ENCODE measurements at places on chromosomes 7 and 10.

DNA sequence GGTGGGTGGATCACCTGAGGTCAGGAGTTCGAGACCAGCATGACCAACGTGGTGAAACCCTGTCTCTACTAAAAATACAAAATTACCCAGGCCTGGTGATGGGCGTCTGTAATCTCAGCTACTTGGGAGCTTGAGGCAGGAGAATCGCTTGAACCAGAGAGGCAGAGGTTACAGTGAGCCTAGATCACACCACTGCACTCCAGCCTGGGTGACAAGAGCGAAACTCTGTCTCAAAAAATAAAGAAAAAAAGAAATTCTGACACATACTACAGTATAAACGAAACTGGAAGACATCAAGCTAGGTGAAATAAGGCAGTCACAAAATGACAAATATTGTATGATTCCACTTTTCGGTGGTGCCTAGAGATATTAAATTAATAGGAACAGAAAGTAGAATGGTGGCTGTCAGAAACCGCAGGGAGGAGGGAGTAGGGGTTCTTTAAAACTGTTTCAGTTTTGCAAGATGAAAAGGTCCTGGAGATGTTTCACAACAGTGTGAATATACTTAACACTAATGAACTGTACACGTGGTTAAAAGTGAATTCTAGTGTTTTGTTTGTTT lies 23.2 kb downstream of the PILRA start:
- peak; percentile 67 for DNase-seq

DNA sequence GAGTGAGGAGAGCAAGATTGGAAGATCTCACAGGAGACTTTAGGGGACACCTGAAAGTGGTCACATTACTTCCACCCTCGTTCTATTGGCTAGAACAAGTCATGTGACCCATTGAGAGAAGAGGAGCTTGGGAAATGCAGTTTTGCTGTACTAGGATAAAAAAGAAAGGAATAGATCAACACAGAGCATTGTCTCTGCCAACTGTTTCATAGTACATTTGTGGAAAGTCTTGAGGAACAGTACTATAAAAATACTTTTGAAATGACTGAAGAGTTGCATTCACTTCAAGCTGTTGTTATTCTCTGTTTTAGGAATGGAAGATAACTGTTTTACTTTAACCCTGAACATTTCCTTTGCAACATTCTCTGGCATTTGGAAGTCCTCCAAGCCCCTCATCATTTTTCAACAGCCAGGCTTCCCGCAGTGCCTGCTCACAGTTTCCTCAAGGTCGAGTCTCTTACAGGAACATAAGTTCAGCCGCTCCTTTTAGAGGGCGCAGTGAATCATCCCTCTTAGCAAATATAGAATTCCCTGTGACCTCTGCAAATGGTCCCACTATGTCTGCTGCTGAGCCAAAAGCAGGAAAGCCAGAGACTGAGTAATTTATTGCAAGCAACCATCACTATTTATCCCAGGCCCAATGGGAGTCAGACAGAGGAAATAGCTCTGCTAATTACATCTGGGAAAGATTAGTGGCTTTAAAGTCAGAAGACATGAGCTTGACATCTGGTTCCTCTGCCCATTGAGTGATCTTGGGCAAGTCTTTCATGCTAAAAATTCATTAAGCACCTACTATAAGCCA lies 40.7 kb downstream of the MRPL32 start:
- no peak for DNase-seq

- DNase-seq = no peak
Measured at GRCh38 chr10:118032564-118032963, 14.2 kb downstream of the RAB11FIP2 start.

DNA sequence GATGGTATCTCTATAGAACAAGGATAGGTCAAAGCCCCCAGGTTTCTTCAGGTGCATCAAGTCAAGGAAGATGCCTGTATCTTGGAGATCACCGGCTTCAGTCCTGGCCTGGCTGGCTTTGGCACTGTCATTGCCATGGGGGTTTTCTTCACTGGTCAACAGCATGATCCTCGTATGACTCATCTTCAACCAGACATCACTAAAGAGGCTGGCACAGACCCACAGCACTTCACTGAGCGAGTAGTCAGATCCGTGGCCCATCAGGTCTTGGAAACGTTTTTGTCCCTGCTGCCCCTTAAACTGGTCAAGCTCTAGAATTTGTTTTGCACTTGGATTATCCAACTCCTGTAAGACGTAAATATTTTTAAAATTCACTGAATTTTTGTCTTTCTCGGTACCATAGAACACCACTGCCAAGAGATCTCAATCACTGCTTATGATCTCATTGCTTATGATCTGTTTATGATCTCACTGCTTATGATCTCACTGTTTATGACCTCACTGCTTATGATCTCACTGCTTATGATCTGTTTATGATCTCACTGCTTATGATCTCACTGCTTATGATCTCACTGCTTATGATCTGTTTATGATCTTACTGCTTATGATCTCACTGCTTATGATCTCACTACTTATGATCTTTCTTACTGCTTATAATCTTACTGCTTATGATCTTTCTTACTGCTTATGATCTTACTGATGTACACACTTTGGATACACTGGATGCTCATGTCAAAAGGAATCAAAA lies 135.2 kb downstream of the CYP26A1 start:
- no peak for DNase-seq

DNA sequence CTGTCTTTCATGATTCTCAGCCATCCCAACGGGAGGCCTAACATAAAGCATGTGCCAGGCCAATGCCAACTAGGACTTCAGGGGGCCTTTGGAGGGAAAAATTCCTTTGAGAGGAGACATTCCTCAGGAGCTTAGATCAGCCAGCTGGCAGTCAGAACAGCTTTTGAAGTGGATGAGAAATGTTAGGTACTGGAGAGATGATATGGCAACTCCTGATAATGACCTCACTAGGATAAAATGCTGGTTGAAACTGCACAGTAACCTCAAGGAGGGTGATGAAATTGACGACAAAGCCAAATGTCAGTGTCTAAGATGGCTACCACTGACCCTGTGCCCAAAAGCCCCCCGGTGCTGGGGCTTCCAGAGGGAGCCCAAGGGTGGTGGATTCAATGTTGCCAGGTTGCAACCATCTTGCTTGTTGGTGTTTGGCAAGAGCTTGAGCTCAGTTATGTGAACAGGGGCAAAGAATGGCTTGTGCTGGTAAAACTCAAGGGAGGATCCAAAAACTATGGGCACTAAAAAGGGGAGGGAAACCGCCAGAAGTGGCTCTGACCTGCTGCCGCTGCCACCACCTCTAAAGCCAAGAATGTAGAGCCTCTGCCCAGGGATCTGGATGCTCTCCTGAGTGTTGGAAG lies 121.2 kb downstream of the UBE2H start:
- DNase-seq = no peak

- DNase-seq = no peak
Measured at GRCh38 chr7:143238289-143238980, 16.6 kb downstream of the TAS2R40 start.

- no peak for DNase-seq
Measured at GRCh38 chr7:101845974-101846373, 28.5 kb downstream of the CUX1 start.

DNA sequence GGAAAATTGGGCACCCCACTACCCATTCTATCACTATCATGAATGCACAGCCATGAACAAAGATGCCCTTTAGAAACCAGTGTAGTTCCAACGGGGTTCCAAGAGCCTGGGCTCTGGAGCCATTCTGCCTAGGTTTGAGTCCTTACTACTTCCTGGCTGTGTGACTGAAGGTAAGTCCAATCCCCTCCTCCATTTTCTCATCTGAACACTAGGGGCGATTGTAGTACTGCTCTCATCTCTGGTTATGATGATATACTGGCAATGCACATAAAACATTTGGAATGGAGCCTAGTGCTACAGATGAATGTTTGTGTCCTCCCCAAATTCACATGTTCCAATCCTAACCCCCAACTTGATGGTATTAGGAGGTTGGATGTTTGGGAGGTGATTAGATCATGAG lies 28.1 kb upstream of the CDH23 start:
- no peak for DNase-seq

- DNase-seq = no peak
Measured at GRCh38 chr10:126009650-126010049, 113.3 kb downstream of the FANK1 start.

DNA sequence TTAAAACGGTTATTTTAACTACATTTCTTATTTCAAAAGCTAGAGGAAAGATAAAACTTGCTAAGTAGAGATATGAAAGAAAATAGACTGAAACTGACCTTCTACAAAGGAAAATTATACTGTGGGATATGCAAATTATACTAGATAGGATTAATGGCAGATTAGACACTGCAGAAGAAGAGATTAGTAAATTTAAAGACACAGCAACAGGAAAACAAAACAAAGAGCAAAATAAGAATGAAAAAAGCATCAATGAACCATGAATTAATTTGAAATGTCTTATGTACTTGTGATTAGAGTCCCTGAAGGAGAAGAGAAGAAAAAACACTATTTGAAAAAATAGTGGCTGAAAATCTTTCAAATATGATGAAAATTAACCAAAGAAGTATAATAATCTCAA lies 52.3 kb downstream of the RNF32 start:
- no peak for DNase-seq

DNA sequence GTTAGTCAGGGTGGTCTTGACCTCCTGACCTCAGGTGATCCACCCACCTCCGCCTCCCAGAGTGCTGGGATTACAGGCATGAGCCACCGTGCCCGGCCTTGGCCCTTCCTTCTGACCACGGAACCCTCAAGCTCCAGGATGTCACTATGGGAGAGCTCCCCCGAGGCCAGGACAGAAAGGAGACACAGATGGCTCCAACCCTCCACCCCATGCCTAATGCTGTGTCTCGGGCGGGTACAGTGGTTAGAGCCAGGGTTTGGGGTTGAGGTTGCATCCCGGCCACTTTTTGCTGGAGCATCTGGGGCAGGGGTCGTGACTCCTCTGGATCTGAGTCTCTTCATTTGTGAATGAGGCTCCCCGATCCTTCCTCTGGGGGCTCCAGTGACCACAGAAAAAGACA lies 8.1 kb downstream of the MYL10 start:
- no peak for DNase-seq

- no peak for DNase-seq
Measured at GRCh38 chr10:132107186-132107948, 41.6 kb downstream of the JAKMIP3 start.

DNA sequence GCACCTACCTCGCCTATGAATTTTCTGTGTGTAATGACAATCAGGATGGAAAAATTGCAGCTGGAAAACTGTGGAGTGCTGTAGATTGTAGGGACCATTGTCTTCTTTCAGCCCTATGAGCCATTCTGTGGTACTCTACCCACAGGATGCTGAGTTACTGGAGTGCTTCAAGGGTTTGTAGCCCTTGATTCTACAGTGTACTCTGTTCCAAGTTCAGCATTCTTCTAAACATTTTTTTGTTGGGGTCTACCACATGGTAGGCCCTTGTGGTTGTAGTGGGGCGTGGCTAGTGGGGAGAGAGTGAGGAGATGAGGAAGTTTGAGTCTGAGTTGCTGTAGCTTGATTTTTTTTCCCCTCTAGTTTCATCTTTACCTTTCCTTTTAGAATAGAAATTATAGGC lies 33.5 kb downstream of the REEP3 start:
- DNase-seq = peak; percentile 60

GRCh38 chr10:94383530-94383929 lies 18.8 kb upstream of the TBC1D12 start:
- DNase-seq = no peak

DNA sequence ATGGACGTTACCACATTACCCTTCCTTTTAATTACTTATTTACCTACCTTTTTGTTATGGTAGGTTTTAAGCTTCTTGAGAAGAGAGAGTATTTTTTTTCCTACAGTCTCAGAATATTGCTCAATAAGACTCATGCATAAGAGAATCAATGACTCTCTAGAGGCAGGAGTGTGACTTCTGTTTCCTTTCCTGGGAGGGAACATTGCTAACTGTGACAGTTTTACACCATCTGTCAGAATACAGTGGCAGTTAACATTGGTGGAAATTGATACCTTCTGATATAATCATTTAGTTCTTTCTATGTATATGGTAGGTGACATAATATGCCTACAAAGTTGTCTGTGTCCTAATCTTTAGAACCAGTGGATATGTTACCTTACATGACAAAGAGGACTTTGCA lies 348.7 kb upstream of the POT1 start:
- no peak for DNase-seq

DNA sequence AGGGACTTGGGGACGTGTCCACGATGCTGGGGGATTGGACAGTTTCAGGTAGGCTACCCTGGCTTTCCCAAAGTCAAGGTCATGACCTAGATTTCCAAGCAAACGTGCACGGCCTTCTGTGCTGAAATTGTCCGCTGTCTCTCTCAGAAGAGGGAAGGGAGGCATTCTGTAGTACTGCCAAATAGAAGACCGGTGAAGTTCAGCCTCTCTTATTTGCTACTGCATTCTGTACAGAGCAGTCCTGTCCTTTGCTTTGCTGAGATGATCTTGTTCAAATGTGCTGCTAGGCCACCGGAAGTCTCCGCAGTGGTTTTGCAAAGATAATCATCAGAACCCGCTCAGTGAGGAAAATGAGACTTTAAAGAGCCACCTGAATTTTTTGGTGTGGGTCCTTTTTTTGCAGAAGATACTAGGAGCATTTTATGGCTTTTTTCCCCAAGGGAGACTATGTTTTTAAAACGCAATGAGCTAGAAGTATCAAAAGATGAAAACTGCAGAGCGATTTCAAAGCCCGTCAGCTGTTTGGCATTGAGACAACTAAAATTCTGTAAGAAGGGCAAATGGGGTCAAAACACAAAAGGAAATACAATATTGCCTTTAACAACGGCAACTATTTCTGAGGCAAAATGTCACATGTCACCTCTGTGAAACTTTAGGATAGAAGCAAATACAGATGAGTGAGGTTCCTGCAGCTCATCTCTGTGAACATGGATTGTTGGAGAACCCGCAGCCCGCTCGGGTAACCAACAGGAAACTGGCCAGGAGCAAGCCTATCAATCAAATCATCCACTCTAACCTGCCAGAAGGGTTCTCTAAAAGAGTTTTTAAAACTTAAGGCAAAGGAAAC lies 1.3 kb upstream of the NMT2 start:
- peak; percentile 68 for DNase-seq

GRCh38 chr7:66255534-66256100 lies 50.5 kb downstream of the TPST1 start:
- no peak for DNase-seq

DNA sequence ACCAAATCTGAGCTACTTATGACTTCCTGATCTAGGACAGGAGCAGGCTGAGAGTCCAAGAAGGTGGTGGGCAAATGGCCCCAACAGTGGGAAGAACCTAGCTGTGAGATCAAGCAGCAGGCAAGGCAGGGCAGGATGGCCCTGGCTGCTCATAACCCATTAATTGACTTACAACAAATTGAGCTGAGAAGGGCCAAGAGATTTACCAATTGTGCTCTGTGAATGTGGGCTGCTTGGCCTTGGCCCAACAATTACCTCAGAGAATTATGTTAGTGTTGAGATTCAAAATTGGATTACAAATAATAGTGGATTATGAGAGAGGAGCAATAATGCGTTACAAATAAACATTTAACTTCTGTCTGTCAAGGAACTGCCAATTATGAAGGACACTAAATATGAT lies 956.5 kb downstream of the KCNMA1 start:
- DNase-seq = no peak

DNA sequence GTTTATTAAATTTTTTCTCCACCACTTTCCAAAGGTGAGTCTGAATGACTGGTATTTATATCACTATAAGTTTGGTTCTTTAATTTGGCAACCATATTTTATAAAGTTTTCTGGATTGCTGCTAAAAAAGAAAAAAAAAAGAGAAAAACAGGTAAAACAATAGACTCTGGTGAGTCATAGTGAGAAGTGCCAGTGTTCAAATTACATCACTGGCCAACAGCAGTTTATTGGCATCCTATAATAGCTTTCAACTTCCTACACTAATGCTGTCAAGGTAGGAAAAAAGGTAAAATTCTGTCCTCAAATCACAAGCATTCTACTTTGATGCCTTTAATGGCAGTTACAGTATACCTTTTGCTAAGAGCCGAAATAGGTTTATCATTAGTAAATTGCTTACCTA lies 808.8 kb downstream of the GRM8 start:
- DNase-seq = no peak
